A549 treated with CORT108297 at 1 μM for 4 hours (cell line): ENCODE measurements at places on chromosomes 2 and 18. TPM values are rescaled to one million over a fixed set of nuclear protein-coding genes. Genes with fewer than 3 reads are reported as not detected.

The LOXL3 gene
- total RNA-seq = 0.22 to 0.37 TPM (median 0.33 TPM) in 5 replicates

The HAAO gene
- not detected in 5 replicates for total RNA-seq

The LRRC30 gene
- total RNA-seq = not detected in 5 replicates

The SNORC gene
- 4.8 to 13.5 TPM (median 9.7 TPM) in 5 replicates for total RNA-seq

The CRYGC gene
- total RNA-seq = not detected in 5 replicates

The OR6B2 gene
- not detected in 5 replicates for total RNA-seq

The CDH2 gene
- total RNA-seq = 32.4 to 51.1 TPM (median 40.7 TPM) in 5 replicates

The CD207 gene
- total RNA-seq = 0.07 TPM in 1 of 5 replicates, not detected in the others

The ZAP70 gene
- total RNA-seq = 0.03 to 0.15 TPM in 2 of 5 replicates, not detected in the others

The KLHL41 gene
- 0.07 to 0.37 TPM (median 0.21 TPM) in 5 replicates for total RNA-seq

The C2orf78 gene
- not detected in 5 replicates for total RNA-seq

The SCRN3 gene
- 13.8 to 16.6 TPM (median 15.0 TPM) in 5 replicates for total RNA-seq

The UGT1A9 gene
- total RNA-seq = 4.1 to 6.9 TPM (median 4.8 TPM) in 5 replicates

The MEIS1 gene
- total RNA-seq = 1.5 to 1.9 TPM (median 1.8 TPM) in 5 replicates

The STON1 gene
- total RNA-seq = 0.35 to 0.49 TPM (median 0.42 TPM) in 5 replicates

The TRIM54 gene
- total RNA-seq = 0.45 to 0.71 TPM (median 0.61 TPM) in 5 replicates

The CD8B2 gene
- total RNA-seq = not detected in 5 replicates

The PROM2 gene
- total RNA-seq = 0.06 to 0.23 TPM in 2 of 5 replicates, not detected in the others

The DSG4 gene
- not detected in 5 replicates for total RNA-seq

The CABYR gene
- total RNA-seq = 10.4 to 15.8 TPM (median 11.1 TPM) in 5 replicates

The COPS8 gene
- 98.6 to 137 TPM (median 109 TPM) in 5 replicates for total RNA-seq

The LRP2 gene
- 0.01 to 0.06 TPM (median 0.02 TPM) in 3 of 5 replicates, not detected in the others for total RNA-seq

The TSPYL6 gene
- not detected in 5 replicates for total RNA-seq

The FSHR gene
- not detected in 5 replicates for total RNA-seq

The VWA3B gene
- total RNA-seq = 0.06 to 0.26 TPM (median 0.09 TPM) in 5 replicates

The MC2R gene
- total RNA-seq = not detected in 5 replicates

The ZNF892 gene
- total RNA-seq = 0.17 to 0.60 TPM (median 0.45 TPM) in 5 replicates

The CNRIP1 gene
- 1.8 to 2.4 TPM (median 2.1 TPM) in 5 replicates for total RNA-seq

The CREB1 gene
- 21.6 to 28.4 TPM (median 24.2 TPM) in 5 replicates for total RNA-seq
